Spleen (tissue), 13 donors: ENCODE measurements at places on chromosomes 7 and 10. TPM values are rescaled to one million over a fixed set of nuclear protein-coding genes. Genes with fewer than 3 reads are reported as not detected.
A peak's percentile ranks its signal among the peaks of the same experiment; 100 is the strongest.

GRCh38 chr10:79422178-79422892, 23.1 kb downstream of the ZCCHC24 start:
- peaks cover 25% of the 10 kb centered on the region for H3K4me1 ChIP-seq
- H3K27ac ChIP-seq: peak overlapping the region; percentile 27
- H3K36me3 ChIP-seq: no peaks in the 10 kb centered on the region
- no peaks in the 10 kb centered on the region for H3K27me3 ChIP-seq
- no peak overlapping the region for H3K4me3 ChIP-seq

- H3K27ac ChIP-seq: no peak overlapping the region
- H3K36me3 ChIP-seq: no peaks in the 10 kb centered on the region
- no peak for DNase-seq
- no peaks in the 10 kb centered on the region for H3K4me1 ChIP-seq
- no peak overlapping the region for H3K4me3 ChIP-seq
These were observed 427.6 kb downstream of the INHBA start for GRCh38 chr7:41275255-41275654.

GRCh38 chr7:56105508-56105907, 768 bp downstream of the CHCHD2 start:
- peak overlapping the region; percentile 72 for H3K4me3 ChIP-seq
- H3K27me3 ChIP-seq: no peaks in the 10 kb centered on the region
- peak overlapping the region; percentile 89 for H3K27ac ChIP-seq
- peaks cover 41% of the 10 kb centered on the region for H3K4me1 ChIP-seq
- H3K36me3 ChIP-seq: peaks cover 37% of the 10 kb centered on the region

GRCh38 chr7:45713669-45714520, 139.7 kb downstream of the ADCY1 start:
- H3K27ac ChIP-seq: no peak overlapping the region
- H3K4me3 ChIP-seq: no peak overlapping the region
- no peaks in the 10 kb centered on the region for H3K36me3 ChIP-seq

CCZ1B gene
- 101 TPM for total RNA-seq

DNA sequence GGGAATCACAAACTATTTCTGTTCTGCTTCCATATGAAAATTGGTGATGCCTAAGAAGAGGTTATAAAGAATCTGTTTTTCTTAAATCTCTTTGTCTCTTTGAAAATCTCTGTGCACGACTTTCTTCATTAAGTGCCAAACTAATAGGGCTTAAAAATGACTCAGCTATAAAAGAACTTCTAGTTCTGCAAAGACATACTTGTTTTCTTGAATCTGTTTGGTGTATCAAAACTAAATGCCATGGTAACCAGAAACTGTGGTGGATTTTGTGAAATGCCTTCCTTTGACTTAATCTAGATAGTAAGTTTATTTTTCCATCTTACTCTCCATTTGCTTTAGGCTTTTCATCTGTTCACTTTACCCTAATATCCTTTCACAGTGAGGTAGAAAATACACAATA, 417.8 kb downstream of the PARD3 start:
- no peak overlapping the region for H3K27ac ChIP-seq
- no peak for DNase-seq
- no peaks in the 10 kb centered on the region for H3K27me3 ChIP-seq
- no peak overlapping the region for H3K4me3 ChIP-seq

GRCh38 chr10:13770760-13771493, 184.2 kb downstream of the PRPF18 start:
- no peak overlapping the region for H3K4me3 ChIP-seq
- no peak for DNase-seq
- no peak overlapping the region for H3K27ac ChIP-seq
- H3K36me3 ChIP-seq: no peaks in the 10 kb centered on the region
- no peaks in the 10 kb centered on the region for H3K27me3 ChIP-seq
- no peaks in the 10 kb centered on the region for H3K4me1 ChIP-seq

DNA sequence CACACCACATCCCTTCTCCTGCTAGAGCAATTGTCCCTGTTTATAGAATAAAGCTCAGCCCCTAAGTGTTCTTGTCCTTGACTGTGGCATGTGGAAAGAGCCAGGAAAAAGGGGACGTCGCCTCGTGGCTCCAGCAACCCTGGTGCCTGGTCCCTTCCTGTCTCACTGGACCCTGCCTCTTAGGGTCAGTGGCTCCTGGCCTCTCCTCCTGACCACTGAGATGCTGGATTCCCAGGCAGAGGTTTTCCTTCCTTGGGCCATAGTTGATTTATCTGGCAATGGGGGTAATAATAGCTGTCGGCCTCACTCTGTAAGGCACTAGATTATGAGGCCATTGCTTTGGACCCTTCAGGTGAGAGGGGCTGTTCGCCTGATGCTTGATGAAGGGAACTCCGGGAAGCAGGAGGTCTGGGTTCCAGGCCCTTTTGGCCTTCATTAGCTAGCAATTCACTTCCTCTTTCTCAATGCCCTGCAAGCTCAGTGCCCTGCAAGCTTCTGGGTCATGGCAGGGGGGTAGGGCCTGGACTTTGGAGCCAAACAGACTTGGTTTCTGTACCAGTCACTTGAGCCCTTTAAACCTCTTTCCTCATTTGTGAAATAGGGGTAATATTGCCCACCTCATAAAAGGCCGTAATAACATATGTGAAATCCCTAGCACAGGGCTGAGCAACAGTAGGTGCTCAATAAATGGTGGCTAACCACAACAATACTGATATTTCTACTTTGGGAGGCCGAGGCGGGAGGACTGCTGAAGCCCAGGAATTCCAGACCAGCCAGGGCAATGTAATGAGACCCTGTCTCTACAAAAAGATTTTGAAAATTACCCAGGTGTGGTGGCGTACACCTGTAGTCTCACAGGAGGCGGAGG, 1.1 kb downstream of the ASL start:
- H3K27me3 ChIP-seq: no peaks in the 10 kb centered on the region
- H3K27ac ChIP-seq: peak overlapping the region; percentile 88
- no peaks in the 10 kb centered on the region for H3K36me3 ChIP-seq
- peaks cover 27% of the 10 kb centered on the region for H3K4me1 ChIP-seq

OIT3 gene
- 17.3 TPM for total RNA-seq

- H3K27me3 ChIP-seq: no peaks in the 10 kb centered on the region
- H3K36me3 ChIP-seq: no peaks in the 10 kb centered on the region
- H3K4me3 ChIP-seq: no peak overlapping the region
- H3K4me1 ChIP-seq: peaks cover 94% of the 10 kb centered on the region
- DNase-seq: no peak
- H3K27ac ChIP-seq: no peak overlapping the region
These were observed 53.8 kb downstream of the INPP5A start for GRCh38 chr10:132591166-132591971.

HELLS gene
- total RNA-seq: 14.6 TPM

GRCh38 chr10:131227163-131227740, 84.3 kb downstream of the TCERG1L start:
- no peak overlapping the region for H3K4me3 ChIP-seq
- peak; percentile 64 for DNase-seq
- H3K36me3 ChIP-seq: no peaks in the 10 kb centered on the region
- H3K4me1 ChIP-seq: peaks cover 7% of the 10 kb centered on the region
- no peak overlapping the region for H3K27ac ChIP-seq

GIMAP1 gene
- total RNA-seq: 49.7 TPM

DNA sequence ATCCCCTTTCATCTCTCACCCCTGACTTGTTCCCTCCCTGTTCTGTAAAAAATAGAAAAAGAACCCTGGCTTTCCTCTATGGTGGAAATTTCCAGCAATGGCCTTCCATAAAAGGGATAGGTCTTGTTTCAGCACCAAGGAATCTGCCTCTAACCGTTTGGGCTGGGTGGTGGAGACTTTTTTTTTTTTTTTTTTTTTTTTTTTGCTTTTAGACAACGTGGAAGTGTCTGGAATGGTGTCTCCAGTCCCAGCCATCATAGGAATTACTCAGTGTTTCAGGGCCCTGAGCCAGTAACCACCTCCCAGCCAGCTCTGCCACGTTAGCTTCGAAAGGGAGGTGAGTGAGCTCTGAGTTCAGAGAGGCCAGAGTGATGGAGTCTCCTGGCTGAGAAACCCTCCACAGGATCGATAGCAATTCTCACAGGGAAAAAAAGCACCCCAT, 97.3 kb upstream of the COL1A2 start:
- H3K4me3 ChIP-seq: no peak overlapping the region
- H3K4me1 ChIP-seq: no peaks in the 10 kb centered on the region
- H3K27ac ChIP-seq: no peak overlapping the region
- no peak for DNase-seq
- H3K36me3 ChIP-seq: no peaks in the 10 kb centered on the region
- H3K27me3 ChIP-seq: no peaks in the 10 kb centered on the region

LRMDA gene
- total RNA-seq: 43.4 TPM

TDRD1 gene
- total RNA-seq: 2.2 TPM

HTRA1 gene
- 38.5 TPM for total RNA-seq

DNA sequence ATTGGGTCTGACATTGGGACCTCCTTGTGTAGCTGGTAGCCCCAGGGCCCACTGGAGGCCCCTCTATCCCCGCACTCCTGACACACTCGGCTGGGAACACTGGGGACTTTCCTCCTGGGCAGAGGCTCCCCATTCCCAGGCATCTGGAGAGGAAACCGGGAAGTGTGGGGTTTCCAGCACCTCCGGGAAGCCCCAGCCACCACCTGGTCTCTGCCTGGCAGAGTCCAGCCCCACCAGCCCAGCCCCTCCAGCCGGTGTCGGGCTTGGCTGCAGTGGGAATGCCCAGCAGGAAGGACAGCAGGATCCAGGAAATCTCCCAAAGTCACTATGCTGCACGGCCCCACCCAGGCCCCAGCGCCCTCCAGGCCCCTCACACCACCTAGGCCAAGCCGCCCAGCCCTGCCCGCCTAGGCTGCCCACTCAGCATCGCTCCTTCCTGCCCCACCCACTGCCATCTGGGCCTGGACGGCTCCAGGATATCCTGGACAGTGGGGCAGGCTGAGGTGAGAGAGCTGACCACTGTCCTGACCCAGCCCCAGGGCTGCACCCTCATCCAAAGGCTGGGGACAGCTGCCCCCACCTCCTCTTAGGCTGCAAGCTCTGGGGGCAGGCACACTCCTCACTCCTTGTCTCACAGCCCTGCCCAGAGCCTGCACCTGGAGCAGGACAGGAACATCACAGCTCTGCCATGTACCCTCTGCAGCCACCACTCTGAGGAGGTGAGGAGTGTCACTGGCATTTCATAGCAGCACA, 11.8 kb downstream of the RASGEF1A start:
- H3K4me1 ChIP-seq: peaks cover 63% of the 10 kb centered on the region
- H3K27ac ChIP-seq: peak overlapping the region; percentile 77
- no peaks in the 10 kb centered on the region for H3K27me3 ChIP-seq
- H3K4me3 ChIP-seq: no peak overlapping the region

ABLIM1 gene
- total RNA-seq: 44.6 TPM

GRCh38 chr10:94279835-94280709, 82.7 kb downstream of the NOC3L start:
- H3K27me3 ChIP-seq: no peaks in the 10 kb centered on the region
- no peak overlapping the region for H3K4me3 ChIP-seq
- DNase-seq: peak; percentile 86
- peak overlapping the region; percentile 85 for H3K27ac ChIP-seq
- H3K36me3 ChIP-seq: no peaks in the 10 kb centered on the region

DNA sequence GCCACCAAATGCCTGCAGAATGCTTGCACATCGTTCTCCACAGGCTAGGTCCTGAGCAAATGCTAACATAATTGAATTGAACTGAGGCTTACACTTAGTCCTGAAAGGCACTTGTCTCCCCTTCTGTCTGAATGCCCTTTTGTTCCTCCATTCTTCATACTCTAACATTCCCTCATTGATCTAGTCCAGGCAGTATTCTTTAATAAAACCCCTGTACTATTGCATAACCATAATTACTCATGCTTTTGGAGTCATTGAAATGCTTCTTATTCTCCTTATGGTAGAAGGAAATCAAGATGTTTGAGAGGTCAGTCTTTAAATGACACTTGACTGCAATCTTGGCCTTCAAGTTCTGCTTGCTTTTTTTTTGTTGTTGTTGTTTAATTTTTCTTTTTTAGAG, 7.1 kb downstream of the PI4K2A start:
- H3K27me3 ChIP-seq: no peaks in the 10 kb centered on the region
- no peak overlapping the region for H3K27ac ChIP-seq
- peaks cover 66% of the 10 kb centered on the region for H3K4me1 ChIP-seq

DNA sequence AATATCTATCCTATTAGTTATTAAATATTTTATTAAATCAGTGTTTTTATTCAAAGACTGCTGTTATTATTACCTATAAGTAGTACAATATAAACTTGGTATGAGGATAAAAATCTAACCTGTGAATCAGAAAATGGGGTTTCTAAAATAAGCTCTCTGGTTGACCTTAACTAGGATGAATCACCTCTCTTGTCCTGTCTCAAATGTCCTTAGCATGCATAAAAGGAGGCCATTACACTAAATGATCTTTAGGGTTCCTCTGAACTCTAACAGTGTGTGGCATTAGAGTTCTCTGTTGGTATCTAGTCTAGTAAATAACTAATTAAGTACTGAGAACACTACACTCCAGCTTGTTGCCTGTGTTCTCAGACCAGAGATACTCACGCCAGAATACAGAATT, 143.1 kb upstream of the LRRTM3 start:
- no peaks in the 10 kb centered on the region for H3K27me3 ChIP-seq
- H3K27ac ChIP-seq: no peak overlapping the region
- H3K4me1 ChIP-seq: no peaks in the 10 kb centered on the region
- no peaks in the 10 kb centered on the region for H3K36me3 ChIP-seq

DNA sequence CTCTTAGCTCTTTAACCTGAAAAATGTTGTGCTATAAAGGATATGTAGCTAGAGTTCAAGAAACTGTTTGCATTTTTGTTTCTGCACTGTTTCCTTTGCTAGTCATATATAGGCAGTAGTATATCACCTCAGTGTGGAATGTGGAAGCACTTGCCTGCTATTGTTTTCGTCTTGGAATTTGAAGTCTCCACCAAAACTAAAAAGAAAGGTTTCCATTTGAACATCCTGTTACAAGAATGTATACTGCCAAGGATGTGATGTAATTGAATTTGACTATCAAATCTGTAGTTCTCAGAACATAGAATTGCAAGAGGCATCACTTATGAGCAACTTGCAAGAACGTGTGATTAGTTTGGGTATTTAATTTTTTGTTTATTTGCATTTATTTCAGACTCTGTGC, 51.1 kb upstream of the MEOX2 start:
- H3K27ac ChIP-seq: no peak overlapping the region
- no peak for DNase-seq
- H3K36me3 ChIP-seq: no peaks in the 10 kb centered on the region
- H3K27me3 ChIP-seq: no peaks in the 10 kb centered on the region
- H3K4me1 ChIP-seq: no peaks in the 10 kb centered on the region

DNA sequence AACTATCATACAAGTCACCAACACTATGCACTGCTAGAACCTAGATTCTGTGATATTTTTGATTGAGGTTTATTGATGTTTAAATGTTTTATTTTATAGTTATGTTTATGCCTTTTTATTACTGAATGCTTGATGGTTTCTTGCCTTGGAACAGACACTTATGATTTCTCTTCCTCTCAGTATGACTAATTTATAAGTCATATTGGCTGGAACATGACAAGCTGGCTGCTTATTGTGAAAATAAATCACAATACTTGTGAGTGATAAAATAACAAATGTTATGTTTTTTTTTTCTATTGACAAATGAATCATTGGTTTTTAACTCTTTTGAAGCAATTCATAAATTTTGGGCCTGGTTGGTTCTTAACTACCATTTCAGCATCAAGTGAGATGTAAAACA, 142.0 kb upstream of the MALRD1 start:
- no peak overlapping the region for H3K4me3 ChIP-seq
- H3K4me1 ChIP-seq: no peaks in the 10 kb centered on the region
- no peaks in the 10 kb centered on the region for H3K27me3 ChIP-seq
- no peak overlapping the region for H3K27ac ChIP-seq
